Stimulated activated CD4-positive, alpha-beta T cell treated with anti-CD3 and anti-CD28 coated beads, Interleukin-1b, Interleukin-23, amount 100 ng/mL, for 1 hour (primary cell): ENCODE measurements at places on chromosomes 5 and 9.

DNA sequence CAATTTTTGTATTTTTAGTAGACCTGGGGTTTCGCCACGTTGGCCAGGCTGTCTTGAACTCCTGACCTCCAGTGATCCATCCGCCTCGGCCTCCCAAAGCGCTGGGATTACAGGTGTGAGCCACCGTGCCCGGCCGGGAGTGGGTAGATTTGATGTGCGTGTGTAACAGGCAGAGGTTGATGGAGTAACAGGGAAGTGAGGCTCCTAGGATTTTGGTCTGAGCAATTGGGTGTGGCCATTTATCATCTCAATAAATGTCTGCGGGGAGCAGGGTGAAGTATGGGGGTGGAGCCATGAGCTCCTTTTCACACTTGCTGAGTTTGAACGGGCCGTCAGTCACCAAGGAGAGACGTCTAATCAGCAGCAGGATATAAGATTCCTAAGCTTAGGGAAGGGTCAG, 1.2 kb upstream of the REXO4 start:
- DNase-seq = no peak

DNA sequence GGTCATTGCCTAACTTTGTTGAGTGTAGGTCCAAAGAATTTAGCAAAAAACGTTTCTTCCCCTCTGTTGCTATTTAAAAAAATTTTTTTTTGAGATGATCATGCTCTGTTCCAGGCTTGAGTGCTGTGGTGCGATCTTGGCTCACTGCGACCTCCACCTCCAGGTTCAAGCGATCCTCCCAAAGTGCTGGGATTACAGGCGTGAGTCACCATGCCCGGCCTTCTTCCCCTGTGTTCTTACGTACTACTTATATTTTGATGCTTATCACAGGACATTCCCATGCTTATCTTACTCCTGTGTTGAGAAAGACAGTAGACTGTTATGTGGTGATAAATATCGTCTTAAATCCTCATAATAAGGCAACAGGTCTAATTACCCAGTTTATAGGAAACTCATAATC, 2.5 kb downstream of the ACER2 start:
- DNase-seq = no peak

DNA sequence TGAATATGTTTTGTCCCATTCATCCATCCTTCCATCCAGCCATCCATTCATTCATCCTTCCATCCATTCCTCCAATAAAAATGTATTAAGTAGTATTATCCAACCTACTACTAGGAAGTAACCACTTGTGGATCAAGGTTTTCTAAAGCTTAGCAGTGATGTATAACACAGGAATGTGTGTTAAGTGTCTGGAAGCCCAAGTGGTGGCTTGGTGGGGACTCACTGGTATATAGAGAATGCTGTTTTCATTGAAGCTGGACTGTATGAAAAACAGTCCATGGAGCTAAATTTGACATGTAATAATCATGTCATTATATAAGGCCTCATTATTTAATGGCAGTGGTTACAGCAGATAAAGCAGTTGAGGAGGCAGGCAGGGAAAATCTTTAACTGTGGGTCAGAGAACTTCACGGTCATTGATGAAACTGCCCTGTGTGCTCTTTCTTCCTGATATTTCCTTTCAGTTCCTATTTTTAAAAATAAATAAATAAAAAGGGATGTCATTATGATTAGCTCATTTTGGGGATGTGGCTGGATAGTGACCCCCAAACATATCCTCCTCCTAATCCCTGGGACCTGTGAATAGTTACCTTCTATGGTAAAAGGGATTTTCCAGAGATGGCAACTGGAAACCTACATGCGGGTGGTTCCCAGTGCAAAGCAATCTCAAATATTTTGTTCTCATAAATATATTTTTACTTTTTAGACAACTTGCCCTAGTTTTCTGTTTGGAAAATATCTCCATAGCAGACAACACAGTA, 82.3 kb downstream of the DAPK1 start:
- DNase-seq = no peak

DNA sequence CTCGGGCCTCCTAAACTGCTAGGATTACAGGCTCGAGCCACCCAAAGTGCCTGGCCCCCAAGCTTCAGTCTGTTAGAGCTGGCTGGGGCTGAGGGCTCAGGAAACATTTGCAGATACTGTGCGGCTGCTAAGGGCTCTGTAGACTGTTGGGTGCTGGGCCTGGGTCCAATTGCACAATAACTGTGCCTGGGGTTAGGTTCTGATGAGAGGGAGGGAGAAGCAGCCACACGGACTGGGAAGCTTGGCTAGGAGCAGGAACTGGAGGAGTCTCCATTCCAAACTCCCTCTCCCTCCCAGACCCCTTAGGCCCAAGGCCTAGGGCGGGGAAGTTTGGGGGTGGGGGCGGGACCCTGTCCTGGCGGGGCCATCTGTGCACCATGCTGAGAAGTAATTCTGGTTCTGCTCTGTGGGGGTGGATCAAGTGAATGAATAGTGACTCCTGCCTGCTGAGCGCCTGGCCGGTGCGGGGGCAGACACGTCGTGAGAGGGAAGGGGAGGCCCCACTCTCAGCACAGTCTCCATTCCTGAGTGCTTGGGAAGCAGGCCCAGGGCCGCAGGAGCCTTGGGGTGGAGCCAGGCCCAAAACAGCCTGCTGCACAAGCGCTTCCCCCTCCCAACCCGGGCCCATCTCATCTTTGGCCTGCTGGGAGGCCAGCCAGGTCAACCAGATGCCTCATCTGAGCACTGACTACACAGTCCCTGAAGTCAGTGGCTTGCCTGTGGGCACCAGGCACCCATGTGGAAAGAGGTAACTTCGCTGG, 1.5 kb downstream of the ASS1 start:
- no peak for DNase-seq

- DNase-seq = no peak
These were observed 102.1 kb upstream of the RANBP3L start for GRCh38 chr5:36403632-36404311.

- no peak for DNase-seq
These were observed 93.4 kb downstream of the KCNIP1 start for GRCh38 chr5:170597109-170597751.

GRCh38 chr5:168365581-168366081, 74.2 kb downstream of the WWC1 start:
- DNase-seq = no peak

DNA sequence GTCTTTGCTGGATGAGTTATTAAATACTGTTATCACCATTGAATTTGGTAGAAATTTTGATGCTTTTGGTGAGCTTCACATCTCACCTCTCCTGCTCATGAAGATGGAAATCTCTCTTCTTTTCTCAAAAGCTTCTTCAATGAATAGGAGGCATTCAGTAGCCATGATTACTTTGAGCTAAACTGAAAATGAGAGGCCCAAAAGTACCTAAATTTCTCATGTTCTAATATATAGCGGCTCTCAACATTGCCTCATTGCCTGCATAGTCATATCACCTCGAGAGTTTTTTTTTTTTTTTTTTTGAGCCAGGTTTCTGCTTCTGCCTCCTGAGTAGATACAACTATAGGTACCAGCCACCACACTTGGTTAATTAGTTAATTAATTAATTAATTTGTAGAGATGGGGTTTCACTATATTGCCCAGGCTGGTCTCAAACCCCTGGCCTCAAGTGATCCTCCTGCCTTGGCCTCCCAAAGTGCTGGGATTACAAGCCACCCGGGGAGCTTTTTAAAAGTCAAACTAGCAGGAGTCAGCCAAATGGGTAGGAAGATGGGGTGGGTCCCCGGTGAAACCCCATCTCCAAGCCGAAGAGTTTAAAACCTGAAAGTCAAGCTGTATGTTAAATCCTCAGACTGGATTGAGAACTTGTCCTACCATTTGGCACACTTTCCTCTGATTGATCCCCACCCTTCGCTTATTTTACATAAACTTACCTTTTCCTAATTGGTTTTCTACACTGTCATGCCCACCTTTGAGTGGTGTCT, 169.0 kb downstream of the DOCK2 start:
- no peak for DNase-seq

DNA sequence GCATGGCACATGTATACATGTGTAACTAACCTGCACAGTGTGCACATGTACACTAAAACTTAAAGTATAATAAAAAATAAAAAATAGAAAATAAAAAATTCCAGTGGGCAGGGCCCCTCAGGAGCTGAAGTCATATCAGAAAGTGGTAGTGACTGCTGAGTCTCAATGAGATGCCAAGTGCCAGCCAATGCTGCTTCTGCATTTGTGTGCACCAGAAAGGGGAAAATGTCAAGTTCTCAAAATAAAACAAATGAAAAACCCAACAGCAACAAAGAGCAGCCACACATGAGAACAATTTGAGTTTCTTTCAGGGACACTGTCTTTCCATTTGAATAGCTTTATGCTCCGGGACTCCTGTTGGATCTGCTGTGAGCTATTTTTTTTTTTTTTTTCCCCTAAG, 117.2 kb upstream of the CCDC112 start:
- DNase-seq = no peak

- DNase-seq = no peak
These were observed 207.3 kb downstream of the CD180 start for GRCh38 chr5:66989286-66989685.

GRCh38 chr9:109035684-109036423, 22.6 kb upstream of the CTNNAL1 start:
- no peak for DNase-seq

DNA sequence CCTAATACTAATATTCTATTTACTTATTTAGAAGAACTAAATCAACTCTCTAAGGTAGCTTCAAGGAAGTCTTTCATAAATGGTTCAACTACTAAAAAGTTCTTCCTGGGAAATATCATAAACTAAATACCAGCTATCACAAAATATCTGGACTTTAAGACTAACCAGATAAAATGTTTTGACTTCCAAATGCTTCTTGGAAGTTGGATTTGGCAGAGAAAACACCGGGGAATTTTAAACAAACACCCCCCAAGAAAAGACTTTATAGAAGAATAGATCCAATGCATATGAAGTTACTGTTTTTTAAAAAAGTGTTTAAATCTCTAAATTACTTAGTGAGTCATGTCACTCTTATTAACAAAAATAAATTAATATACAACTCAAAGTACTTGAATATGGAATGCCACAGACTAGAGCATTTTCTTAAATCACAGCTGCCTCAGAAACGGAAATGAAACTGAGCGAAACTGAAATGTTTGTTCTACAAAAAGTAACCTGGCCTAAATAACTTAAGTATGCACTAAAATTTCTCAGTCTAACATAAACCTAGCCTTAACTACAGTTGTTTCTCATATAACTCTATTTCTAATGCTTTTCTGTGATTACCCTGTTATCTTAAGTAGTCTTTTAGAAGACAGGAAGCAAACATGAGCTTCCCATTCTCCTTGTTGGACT, 6.8 kb downstream of the ABCA1 start:
- no peak for DNase-seq

DNA sequence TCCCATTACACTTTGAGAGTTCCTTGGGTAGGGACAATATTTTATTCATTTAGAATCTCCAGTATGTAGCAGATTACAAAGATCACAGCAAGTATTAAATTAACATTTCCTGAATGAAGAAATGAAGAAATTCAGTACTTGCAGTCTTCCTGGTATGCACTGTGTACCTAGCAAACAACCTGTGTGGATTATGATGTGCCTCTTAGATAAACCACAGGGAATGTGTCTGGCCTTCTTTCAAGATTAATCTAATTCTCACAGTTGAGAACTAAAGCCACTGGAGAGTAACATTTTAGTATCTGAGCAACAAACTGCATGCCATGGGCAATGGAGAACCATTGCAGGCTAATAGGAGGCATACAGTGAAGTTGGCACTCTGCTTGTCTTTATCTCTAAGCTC, 199.4 kb downstream of the AP3B1 start:
- DNase-seq = no peak

GRCh38 chr9:87201351-87201751, 254.0 kb upstream of the GAS1 start:
- no peak for DNase-seq

GRCh38 chr5:175285261-175285660, 158.7 kb downstream of the DRD1 start:
- DNase-seq = no peak

DNA sequence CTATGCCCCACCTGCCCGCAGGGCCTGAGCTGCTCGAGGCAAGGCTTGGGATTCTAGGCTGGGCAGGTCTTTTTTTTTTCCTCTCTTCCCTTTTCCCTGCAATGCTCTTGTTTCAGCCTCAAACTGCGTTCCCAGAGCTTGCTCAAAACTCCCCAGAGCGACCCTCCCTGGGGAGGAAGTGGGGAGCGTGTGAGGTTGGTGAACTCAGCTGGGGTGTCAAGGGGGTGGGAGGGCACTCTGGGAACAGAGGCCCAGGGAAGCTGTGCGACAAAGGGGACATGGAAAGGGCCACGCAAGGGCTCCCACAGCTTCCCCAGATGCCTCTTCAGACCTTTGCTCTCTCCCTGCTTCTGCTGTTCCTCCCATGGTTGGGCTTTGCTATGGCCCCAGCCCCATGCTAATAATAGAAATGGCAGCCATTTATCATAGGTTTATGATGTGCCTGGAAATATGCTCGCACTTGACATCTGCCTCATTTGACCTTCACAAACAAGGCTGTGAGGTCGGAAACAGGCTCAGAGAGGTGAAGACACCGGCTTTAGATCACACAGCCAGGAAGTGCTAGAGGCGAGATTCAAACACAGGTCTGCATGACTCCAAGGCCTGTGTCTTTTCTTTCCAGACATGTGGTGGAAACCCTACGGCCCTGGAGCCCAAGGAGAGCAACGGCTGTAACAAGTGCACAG, 40.9 kb upstream of the IL17B start:
- no peak for DNase-seq

DNA sequence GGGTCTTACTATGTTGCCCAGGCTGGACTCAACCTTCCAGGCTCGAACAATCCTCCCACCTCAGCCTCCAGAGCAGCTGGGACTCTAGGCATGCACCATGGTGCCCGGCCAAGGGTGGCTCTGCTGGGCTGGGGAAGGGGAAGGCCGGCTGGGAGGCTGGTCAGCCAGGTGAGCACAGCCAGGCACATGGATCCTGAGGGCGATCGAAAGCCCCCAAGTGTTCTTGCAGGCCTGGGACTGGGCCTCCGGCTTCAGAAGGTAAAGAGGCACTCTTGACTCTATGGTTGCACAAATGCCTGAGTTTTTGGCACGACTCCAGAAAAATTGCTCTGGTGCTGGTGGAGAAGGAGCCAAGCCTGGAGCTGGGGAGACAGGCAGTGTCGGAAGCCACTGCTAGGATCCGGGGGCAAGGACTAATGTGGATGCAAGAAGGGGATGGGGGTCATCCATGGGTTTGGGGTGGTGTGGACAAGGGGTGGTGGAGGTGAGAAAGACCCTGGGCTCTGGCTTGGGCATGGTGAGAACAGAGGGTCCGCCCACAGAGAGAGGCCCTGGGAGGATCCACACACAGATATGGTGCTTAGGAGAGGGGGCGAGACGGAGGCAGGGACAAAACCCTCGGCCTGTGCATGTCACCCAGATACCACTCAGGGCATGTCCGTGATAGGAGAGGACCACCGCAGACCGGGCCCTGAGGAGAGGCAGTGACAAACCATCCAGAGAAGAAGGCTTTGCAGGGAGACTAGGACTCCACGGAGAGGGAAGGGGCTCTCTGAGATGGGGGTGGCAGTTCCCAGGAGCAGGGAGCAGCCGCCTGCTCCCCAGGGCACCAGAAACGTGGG, 51.1 kb upstream of the COL5A1 start:
- DNase-seq = no peak

GRCh38 chr9:126614455-126615244, 922 bp downstream of the LMX1B start:
- DNase-seq = no peak
